B cell (primary cell): ENCODE measurements at places on chromosomes 3 and 15.

- no peak for DNase-seq
Observed at GRCh38 chr15:95669146-95669922, 661.2 kb upstream of the NR2F2 start.

DNA sequence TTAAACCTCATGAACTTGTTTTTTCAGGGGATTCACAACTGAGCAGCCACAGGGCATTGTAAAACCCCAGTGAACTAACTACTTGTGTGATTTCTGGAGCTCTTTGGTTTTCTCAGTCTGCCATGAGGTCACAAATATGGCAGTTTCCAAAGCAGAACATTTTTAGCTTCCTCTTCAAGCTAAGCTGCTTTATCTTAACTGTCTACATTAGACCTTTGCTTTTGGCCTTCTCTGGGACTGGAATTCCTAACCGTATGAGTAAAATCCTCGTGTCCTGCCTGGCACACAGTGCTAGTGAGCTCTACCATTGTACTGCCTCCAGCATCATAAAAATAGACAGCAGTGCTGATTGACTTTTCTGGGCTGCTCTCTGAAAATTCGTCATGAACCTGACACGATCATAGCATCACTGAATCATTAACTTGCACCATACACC, 22.1 kb downstream of the CDIN1 start:
- no peak for DNase-seq

- no peak for DNase-seq
Observed at GRCh38 chr3:193895409-193895808, 240.5 kb upstream of the HES1 start.

DNA sequence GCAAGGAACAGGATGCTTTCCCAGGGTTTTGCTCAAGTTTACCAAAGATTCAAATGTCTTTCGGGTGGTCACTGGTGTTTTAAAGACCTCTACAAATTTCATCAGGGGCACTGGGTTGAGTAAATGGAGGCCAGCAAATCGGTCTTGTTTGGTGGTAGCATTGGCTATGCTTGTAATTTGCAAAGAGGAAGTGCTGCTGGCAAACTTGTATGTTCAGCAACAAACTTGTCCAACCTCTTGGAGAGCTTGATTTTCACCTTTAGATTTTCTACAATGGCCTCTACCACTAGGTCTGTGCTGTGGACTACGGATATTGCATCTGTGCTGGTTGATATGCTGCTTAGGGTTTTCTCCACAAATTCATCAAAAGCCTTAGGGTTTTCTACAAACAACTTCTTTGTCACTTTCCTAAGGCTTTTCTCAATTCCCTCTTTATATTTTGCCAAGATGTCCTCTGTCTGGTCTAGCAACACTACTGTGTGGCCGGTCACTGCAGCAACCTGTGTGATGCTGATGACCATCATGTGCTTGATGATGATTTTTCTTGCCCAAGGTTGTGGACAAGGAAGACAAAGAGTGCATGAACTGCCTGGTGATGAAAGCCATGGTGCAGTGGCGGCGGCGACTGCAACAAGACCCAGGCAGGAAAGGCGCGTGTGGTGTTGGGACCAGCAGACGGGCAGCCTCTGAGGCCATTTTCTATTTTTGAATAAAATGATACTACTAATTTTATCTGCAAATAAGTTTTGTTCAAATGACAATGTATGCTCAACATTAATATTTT, 50.8 kb downstream of the RFX7 start:
- no peak for DNase-seq

GRCh38 chr15:98428253-98428989, 219.9 kb upstream of the IGF1R start:
- peak; percentile 61 for DNase-seq

- DNase-seq: no peak
Observed at GRCh38 chr3:188077160-188077799, 76.7 kb upstream of the LPP start.

GRCh38 chr15:50168379-50168778, 13.6 kb upstream of the SLC27A2 start:
- DNase-seq: no peak

- DNase-seq: no peak
Observed at GRCh38 chr3:116563351-116563750, 118.1 kb upstream of the LSAMP start.

- DNase-seq: no peak
Observed at GRCh38 chr15:94893091-94893490, 661.7 kb downstream of the MCTP2 start.

- no peak for DNase-seq
Observed at GRCh38 chr3:127137757-127138536, 55.0 kb upstream of the PRR23E start.

DNA sequence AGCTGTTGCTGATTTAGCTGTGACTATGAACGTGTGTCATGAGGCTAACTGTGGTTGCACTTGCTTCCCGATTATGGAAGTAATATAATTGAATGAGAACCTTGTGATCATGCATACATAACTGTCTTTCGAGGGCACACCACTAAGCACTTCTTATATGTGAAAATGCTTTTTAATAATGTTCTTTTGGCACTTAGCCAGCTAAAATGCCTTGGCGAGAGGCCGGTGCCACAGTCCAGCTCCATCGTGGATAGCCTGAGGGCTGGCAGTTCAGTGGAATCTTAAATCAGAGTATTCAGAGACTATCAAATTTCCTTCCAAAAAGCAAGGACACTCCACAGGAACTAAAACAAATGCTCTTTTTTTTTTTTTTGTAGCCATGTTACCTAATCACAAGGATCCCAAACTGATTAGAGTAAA, 161.6 kb upstream of the FRMD4B start:
- DNase-seq: no peak

DNA sequence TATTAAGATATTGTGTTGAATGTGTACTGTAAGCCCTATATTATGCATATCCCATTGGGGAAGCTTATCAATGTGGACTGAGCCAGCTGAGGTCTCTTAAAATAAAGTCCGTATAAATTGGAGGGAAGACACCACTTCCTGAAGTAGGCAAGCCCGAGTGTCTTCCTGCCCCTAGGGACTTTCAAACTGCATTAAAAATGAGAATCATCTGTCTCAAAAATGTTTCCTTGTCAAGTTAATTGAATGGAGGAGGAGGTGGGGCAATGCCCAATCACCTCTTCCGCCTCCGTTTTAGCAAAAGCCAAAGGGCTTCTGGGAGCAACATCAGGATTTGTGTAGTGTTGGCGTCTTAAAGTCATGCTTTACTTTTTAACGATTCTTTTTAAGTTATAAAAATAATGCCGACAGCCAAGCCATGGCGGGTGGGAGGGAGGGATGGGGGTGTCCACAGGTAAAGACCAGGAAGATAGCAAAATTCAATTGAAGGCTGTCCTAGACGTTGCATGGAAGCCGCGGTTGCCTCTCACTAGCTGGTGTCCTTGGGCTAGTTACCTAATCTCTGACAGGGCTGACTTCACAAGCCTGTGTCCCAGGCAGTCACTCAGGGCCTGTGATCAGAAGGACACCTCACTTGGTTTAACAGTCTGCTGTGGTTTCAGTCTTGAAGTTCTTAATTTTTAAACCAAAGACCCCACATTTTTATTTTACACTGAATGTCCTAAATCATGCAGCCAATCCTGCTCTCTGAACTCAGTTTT, 524.9 kb upstream of the PROK2 start:
- peak; percentile 36 for DNase-seq

DNA sequence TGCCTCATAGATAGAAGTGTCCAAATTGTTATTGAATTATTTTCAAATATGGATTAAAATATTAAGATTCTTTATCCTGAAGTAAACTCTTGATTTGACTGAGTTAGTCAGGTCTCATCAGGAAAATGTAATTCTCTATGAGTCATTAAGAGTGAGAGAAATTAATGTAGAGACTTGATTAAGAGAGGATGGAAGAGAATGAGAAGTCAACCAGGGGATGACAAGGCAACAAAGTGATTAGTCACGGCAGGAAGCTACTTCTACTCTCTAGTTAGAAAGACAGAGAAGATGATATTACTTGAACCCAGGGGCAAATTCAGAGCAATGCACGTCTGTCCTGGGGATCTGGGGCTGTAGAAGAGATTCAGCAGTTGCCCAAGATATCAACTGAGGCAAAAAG, 202.5 kb downstream of the LSAMP start:
- no peak for DNase-seq

- DNase-seq: no peak
Observed at GRCh38 chr15:77632534-77633133, at the start of gene LINGO1. LINGO1 (minus strand) TSS chr15:77632912; CDS start chr15:77632315, 597 bp downstream.

DNA sequence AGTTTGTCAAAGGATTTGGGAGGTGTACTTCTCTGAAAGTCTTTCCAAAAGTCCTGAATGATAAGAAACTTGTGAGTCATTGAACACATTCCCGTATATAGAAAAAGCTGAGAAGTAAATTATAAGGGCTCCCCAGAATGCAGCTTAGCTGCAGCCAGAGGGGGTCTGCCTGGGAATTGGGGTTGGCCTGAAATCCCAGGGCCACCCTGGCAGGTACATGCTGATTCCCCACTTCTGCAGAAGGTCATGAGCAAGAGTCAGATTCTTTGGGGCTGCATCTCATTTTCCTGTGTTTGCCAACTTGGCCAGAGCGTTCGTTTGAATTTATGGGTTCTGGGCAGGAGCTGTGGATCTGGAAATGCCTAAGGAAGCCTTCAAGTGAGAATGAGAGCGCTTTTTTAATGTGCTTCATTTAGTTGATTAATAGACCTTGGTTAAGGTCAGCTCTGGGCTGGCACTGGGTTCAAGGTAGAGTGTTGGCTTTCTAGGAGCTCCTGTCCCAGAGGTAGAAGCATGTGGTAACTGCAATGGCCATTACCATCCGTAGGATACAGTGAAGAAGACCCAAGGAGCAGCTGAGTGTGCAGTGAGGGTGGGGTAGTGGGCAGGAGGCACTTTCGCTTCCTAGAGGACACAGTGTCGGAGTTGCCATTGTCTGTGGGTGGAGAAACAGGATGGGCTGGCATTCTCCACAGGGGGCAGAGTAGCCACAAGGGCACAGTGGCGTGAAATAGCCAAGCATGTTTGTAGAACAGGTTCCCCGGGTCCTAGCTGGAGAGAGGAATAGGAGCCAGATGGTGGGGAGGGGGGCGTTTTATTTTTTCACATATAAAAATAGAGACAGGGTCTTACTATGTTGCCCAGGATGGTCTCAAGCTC, 3.2 kb downstream of the SLC6A6 start:
- DNase-seq: no peak

- DNase-seq: no peak
Observed at GRCh38 chr15:53072077-53072476, 281.9 kb upstream of the ONECUT1 start.

- DNase-seq: no peak
Observed at GRCh38 chr3:114624571-114625181, 330.8 kb downstream of the TIGIT start.

GRCh38 chr3:190204200-190204599, 83.5 kb upstream of the P3H2 start:
- no peak for DNase-seq

DNA sequence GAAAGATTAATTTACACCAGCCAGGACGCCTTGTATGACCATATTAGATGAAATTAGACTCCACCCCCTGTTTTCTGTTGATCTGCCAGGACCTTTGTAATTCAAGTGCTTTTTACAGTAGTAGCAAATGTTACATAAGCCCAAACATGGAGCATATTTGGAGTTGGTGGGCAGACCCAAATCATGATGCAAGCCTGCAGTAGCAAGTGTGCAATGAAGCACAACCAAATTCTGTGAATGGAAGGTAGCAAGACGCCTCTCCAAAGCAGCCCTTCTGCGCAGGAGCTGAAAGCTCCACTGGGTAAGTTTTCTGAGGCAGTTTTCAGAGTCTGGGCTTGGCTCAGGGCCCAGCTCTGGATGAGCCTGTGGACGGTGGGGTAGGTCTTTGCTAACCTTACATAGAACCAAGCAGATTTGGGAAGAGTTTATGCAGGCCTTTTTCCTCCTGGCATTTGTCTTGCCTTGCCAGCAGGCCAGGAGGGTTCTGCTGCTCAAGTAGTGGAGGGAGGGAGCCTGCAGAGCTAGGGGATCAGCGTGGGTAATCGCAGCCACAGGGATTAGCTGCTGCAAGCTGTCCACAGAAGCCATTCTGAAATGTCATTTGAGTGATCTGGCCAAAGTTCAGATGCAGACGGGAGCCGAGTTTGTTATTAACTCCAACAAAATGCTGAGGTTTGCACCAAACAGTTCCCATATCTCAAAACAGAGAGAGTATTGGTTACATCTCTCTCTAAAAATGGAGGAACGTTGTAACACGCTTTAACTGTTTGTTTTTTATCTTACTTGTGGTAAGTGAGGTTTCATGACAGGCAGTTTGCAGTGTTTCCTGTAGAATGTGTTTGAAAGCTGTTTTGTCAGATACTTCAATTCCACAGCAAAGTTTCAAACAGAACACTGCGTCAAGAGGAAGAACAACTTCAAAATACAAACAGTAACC, 55.4 kb downstream of the PSMD6 start:
- DNase-seq: peak; percentile 33

- DNase-seq: peak; percentile 49
Observed at GRCh38 chr3:189961522-189962161, 159.1 kb downstream of the P3H2 start.

GRCh38 chr3:13884851-13885703, 5.2 kb upstream of the WNT7A start:
- DNase-seq: peak; percentile 61
